Spinal cord (tissue), 10 donors: ENCODE measurements at places on chromosomes 6 and 20. TPM values are rescaled to one million over a fixed set of nuclear protein-coding genes. Genes with fewer than 3 reads are reported as not detected.

- no peak for DNase-seq
- no peak overlapping the region for H3K27ac ChIP-seq
- peaks cover 8% of the 10 kb centered on the region for H3K4me1 ChIP-seq
- H3K4me3 ChIP-seq = no peak overlapping the region
- peaks cover 15% of the 10 kb centered on the region for H3K36me3 ChIP-seq
Observed at GRCh38 chr6:109478222-109478805, 4.7 kb downstream of the ZBTB24 start.

DNA sequence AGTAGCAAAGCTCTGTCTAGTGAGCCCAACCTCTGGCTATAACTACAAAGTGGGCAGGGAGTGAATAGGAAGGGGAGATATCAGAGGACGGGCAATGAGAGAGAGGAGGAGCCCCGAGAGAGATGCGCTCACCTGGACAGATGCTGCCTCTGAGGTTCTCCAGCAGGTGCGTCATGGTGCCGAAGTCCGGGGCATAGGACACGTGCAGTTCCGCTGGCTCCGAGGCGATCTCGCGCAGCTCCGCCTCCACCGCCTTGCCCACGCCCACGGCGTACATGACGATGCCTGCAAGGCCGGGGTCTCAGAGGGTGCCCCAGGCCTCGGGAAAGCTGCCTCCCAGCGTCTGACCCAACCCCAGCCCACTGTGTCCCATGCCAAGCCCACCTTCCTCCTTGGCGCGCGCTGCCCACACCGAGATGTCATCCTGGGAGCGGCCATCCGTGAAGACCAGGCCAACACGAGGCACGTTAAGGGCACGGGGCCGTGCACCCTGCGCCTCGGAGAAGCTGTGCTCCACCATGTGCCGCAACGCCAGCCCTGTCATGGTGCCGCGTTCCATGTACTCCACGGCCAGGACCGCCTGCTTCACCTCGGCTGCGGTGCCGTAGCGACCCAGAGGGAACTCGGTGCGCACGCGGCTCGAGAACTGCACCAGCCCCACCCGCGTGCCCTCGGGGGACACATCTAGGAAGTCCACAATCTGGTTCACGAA, 8.7 kb upstream of the RBPJL start:
- no peaks in the 10 kb centered on the region for H3K27me3 ChIP-seq
- H3K36me3 ChIP-seq = peaks cover 2% of the 10 kb centered on the region
- H3K27ac ChIP-seq = no peak overlapping the region
- no peak overlapping the region for H3K4me3 ChIP-seq

GRCh38 chr6:138036111-138036510, 71.1 kb downstream of the PERP start:
- no peaks in the 10 kb centered on the region for H3K36me3 ChIP-seq
- no peaks in the 10 kb centered on the region for H3K27me3 ChIP-seq
- H3K4me3 ChIP-seq = no peak overlapping the region

- H3K27me3 ChIP-seq = no peaks in the 10 kb centered on the region
- no peaks in the 10 kb centered on the region for H3K36me3 ChIP-seq
- no peaks in the 10 kb centered on the region for H3K4me1 ChIP-seq
- no peak for DNase-seq
Observed at GRCh38 chr6:117469356-117469755, 13.1 kb upstream of the DCBLD1 start.

GRCh38 chr6:63236398-63236817, 25.1 kb downstream of the FKBP1C start:
- DNase-seq = no peak
- H3K4me3 ChIP-seq = no peak overlapping the region
- no peaks in the 10 kb centered on the region for H3K36me3 ChIP-seq
- no peak overlapping the region for H3K27ac ChIP-seq
- no peaks in the 10 kb centered on the region for H3K4me1 ChIP-seq

GRCh38 chr6:99498421-99498820, 16.8 kb downstream of the USP45 start:
- no peaks in the 10 kb centered on the region for H3K27me3 ChIP-seq
- H3K4me1 ChIP-seq = no peaks in the 10 kb centered on the region
- no peak for DNase-seq

DNA sequence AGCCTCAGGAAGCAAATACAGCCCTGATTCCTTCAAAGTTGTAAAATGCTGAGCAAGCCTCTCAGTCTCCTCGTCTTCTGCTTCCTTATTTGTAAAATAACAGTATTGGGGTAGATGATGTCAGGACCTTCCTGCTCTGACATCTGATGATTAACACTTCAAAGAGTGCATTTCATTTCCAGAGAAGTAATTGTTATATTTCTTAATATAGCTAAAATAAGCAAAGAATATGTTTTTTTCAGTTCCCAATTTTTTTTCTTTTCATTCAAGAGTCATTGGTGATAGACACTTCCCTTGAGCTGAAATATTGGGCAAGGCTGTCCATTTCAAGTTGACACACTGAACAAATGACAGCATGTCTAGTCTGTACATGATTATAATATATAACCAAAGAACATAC, 53.4 kb downstream of the SLX4IP start:
- H3K4me1 ChIP-seq = no peaks in the 10 kb centered on the region
- no peaks in the 10 kb centered on the region for H3K36me3 ChIP-seq
- H3K27me3 ChIP-seq = no peaks in the 10 kb centered on the region
- no peak for DNase-seq

GRCh38 chr20:17710379-17711266, 10.9 kb downstream of the BANF2 start:
- H3K4me3 ChIP-seq = no peak overlapping the region
- peaks cover 18% of the 10 kb centered on the region for H3K4me1 ChIP-seq
- H3K36me3 ChIP-seq = no peaks in the 10 kb centered on the region

DNA sequence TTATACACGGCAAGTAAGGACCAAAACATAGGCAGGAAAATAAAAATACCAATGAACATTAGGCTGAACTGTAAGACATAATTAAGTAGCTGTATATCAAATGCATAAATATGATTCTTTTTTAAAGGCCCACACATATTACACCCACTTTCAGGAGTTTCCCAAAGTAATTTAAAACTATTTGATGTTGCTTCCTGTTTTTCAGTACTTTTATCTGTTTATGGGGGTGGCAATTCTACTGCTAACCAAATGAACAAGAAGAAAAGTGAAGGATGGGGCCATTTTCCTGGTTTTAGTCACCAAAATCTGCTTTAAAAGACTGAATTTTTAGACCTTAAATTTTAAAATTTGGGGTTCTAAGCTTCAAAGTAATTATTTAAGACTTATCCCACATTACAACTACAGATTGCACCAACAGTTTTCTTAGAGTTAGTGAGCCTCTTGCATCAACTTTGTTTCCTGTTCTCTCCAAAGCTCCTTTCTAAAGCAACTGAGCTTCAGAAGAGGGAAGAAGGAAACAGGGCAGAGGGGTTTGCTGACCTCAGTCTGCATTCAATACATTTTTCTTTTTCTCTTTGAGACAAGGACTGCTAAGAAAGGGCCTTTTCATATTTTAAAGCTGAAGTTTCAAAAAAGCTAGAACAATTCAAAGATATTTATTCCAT, 191.0 kb downstream of the BACH2 start:
- DNase-seq = no peak
- H3K27ac ChIP-seq = no peak overlapping the region
- H3K27me3 ChIP-seq = no peaks in the 10 kb centered on the region
- no peak overlapping the region for H3K4me3 ChIP-seq

GRCh38 chr20:40663991-40664880, 24.8 kb downstream of the MAFB start:
- no peak overlapping the region for H3K27ac ChIP-seq
- DNase-seq = no peak
- peaks cover 2% of the 10 kb centered on the region for H3K27me3 ChIP-seq

- peaks cover 7% of the 10 kb centered on the region for H3K4me1 ChIP-seq
- peak; percentile 17 for DNase-seq
- no peaks in the 10 kb centered on the region for H3K27me3 ChIP-seq
- no peaks in the 10 kb centered on the region for H3K36me3 ChIP-seq
- H3K4me3 ChIP-seq = no peak overlapping the region
- H3K27ac ChIP-seq = no peak overlapping the region
Observed at GRCh38 chr20:5524896-5525295, 208.1 kb upstream of the PROKR2 start.

Gene VGLL2
- 0.71 TPM for polyA plus RNA-seq

Gene AVP
- not detected for polyA plus RNA-seq

Gene CLPSL2
- polyA plus RNA-seq = 0.56 TPM

Gene SLC22A1
- polyA plus RNA-seq = not detected
